ENCODE measurements at places on chromosomes 1 and 21.
A peak's percentile ranks its signal among the peaks of the same experiment; 100 is the strongest.

GRCh38 chr1:17624611-17625233 is 85.2 kb downstream of the ARHGEF10L start:
- no peak for DNase-seq

DNA sequence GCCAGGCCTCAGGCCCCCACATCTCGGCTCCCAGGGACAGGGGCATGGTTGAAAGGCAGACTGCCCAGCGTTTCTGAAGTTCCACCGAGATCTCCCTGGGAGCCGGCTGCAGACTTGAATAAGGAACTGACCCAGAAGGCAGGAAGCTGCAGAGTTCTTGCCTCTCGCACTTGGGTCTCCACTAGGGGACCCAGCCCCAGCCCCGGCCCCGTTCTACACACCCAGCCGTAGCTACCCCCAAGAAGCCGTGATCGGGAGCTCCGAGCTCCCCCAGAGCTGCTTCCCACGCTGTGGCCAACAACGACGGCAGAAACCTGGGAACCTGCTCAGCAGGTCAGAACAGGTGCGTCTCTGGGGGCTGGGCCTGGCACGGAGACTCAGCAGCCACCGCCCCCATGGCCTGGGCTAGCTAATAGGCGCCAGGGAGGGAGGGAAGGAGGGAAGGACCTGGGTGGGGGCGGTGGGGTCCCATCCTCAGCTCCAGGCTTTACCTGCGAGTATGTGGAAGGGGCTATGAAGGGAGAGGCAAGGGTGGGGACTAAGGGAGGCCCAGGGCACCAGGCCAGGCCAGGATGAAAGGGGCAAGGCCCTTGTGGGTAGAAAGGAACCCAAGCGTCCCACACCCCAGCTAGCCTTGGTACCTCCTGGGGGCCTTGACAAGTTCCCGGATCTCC is at the start of gene NECTIN4:
TSS of gene NECTIN4 (minus strand) at position 308 of the 674 bp plus-strand sequence. CDS start at position 46, 262 bp downstream.
- DNase-seq = no peak

DNA sequence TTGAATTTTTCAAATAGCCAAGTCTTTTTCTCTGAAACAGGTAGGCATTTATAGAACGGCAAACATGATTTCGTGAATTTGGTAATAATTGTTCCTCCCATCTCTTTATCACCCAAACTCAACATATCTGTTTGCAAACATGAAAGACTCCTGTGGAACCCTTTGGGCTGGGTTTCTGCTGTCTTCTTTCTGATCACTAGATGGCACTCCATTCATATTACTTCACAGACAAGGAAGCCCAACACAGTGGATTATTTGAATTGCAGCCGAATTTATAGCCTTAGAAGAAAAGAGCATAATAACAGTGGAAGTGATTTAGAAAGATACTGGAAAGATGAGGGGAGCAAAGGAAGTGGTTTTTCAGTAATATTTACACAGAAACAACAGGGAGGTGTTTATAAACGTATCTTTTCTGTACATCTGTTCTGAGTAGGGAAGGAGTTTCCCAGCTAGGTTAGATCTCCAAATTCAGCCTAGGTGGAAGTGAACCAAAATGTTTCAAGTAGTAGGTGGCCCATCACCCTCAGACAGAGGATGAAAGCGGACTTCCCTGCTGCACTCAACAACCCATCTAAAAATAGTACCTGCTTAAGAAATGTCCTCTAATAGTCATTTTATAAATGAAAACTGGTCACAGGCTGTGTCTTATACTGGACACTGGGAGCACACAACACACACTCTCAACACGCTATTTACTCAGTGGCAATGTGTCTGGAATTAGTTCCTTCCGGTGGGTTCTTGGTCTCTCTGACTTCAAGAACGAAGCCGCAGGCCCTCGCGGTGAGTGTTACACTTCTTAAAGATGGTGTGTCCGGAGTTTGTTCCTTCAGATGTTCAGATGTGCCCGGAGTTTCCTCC is 67.6 kb downstream of the MAP3K21 start:
- DNase-seq = peak; percentile 65

DNA sequence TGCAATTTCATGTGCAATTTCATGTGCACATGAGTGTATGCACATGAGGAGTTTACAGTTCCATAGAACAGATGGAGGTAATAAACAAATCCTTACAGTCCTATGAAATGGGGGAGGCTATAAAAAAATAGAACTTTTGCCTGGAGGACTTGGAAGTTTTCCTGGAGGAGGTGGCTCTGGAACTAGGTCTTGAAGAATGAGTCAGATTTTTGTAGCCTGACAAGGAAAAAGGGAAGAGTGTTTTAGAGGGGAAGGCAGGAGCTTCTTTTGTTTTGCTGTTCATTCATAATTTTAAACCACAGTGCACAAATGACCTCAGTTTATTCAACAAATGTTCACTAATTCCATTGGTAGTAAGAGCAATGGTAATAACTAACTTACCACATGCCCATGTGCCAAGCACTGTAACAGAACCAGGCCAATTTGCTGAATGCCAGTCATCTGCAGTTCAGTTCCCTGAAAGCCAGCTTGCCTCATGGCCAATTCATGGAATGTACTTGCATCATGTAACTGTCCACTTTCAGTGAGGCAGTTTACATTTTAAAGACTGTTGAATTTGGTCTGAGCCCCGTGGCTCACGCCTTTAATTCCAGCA is 2.7 kb downstream of the DIO1 start:
- no peak for DNase-seq

- no peak for DNase-seq
These were observed 47.3 kb upstream of the LYPLAL1 start for GRCh38 chr1:219126377-219126776.

- DNase-seq = no peak
These were observed 136.5 kb upstream of the KCNK1 start for GRCh38 chr1:233477359-233477758.

- DNase-seq = no peak
These were observed 35.0 kb downstream of the PARP1 start for GRCh38 chr1:226372885-226373284.

GRCh38 chr1:27045973-27046558 is 33.4 kb upstream of the TENT5B start:
- DNase-seq = peak; percentile 17

- peak; percentile 21 for DNase-seq
These were observed 15.6 kb upstream of the TTLL10 start for GRCh38 chr1:1157914-1158710.

DNA sequence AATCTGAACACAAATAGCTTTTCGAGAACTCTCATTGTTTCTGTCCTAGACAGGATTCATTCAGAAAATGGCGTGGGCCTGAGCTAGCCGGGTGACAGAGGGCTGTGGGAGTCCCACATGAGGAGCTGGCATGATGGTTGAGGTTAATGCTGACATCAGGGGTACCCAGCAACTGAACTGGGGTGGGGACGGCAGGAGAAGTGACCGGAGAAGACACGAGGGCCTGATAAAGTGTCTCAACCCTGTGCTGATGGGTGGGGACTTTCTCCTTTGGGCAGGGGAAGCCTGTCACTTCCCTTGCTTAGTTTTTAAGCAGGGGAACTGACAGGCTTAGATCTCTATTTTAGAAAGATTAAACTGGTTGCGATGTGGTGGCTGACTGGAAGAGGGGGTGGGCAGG is 14.6 kb downstream of the CHIT1 start:
- no peak for DNase-seq

DNA sequence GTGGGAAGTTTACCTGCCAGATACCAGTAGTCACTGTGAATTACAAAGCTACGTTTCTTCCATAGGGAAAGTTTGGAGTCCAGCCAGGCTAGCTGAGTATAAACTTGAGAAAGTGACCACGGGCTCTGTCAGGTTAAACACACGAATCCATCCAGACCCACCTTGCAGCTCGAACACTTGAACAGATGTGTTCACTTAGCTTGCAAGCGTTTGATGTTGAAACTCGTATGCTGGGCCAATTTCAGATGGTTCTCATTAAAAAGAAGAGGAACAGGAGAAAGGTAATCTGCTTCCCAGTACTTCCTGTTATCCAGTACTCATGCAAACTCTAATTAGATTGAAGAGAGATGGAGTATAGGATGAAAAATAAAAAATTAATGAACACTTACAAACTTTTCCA is 636.4 kb downstream of the SMYD3 start:
- DNase-seq = no peak

GRCh38 chr1:58670181-58670580 is 29.7 kb downstream of the MYSM1 start:
- no peak for DNase-seq

DNA sequence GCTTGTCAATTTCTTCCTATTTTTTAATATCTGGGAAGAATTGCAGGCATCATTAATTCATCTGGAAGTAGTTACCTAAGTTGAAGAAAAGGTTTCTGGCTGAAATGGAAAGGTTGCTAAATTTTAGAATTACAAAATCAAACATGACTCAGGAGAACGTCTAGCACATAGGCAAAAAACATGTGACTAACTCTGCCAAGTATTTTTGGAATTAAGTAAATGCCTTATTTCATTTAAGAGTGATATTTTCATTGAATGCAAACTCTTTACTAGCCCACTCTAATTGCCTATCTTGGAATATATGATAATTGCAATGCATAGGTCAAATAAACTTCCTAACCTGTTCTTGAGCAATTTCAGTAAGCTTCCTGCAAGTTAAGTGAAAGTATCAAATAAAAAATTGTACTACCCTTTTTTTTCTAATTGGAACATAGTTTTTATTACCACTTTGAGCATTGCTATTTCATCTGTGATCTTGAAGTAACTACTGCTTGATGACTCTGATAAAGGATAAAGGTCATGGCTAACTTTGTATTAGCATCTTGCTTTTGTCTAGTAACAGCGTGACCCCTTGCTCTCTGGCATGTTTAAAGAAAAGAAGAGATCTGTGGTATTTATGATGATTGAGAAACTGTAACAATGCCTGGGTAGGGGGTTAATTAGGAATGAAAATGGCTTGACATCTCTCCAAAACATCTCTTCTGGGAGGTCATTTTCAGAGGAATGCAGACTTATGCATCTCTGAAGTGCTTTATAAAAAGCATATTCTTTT is 208.3 kb upstream of the NCAM2 start:
- DNase-seq = no peak

- peak; percentile 84 for DNase-seq
These were observed 9.1 kb downstream of the ITGB2 start for GRCh38 chr21:44911384-44912157.

DNA sequence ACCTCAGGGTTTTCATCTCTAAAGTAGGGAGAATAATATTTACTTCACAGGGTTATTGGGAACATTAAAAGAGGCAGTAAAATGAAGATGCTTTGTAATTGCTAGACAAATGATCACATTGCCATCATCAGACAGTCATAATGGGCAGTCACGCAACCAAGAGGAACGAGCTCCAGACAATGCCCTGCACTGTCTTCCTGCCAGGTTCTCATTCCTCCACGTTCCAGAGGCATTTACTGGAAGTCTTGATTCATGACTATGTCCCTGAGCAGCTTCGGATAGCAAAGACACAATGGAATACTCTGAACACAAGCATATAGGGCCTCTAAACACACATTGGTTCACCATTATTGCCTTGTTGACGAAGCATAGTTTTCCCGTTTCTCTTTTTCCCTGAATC is 389.7 kb downstream of the NTNG1 start:
- DNase-seq = no peak

DNA sequence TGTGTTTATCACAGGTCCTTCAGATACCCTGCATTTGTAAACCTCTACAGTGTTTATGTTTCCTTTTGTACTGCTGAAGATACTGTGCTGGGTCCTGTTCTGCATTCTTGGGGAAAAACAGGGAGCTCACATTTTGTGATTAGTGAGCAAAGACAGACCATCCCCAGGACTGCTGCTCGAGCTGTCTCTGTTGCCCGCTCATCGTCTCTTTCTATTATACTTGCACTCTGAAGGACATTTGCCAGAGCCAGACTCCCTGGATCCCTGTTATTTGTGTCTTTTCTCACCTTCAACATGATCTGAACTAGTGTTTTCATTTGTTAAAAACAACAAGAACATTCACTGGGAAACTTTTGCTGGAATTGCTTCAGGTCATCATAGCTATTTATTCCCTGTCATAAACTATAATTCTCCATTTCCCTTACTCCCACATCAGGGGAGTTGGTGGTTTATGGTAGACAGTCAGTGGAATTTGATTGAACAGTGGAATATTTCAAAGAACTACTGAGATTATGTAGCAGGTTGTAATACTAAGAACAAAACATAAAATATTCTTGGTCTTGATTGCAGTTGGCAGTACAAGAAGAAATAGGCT is 53.0 kb downstream of the PRRX1 start:
- DNase-seq = no peak

DNA sequence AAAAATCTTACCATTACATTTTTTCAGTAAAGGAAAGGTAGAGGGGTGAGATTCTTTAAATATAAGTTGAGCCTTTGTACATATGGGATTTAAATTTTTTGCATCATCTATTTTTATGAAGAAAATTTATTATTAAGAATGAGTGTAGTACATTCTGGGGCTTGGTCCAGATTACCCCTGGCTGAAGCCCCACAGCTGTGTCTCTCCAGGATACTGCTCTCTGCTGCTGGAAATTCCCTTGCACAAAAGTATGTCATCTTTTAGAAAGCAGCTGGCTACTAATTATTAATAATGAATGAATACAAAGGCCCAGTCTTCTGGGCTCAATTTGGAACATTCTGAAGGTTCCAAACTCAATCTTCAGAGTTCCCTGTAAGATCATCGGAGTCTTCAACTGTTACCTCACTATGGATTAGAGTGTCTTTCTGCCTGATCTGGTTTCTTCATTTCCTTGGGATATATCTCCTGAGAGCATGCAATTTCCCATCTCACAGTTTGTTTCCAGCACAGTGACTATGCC is 428.6 kb upstream of the BRINP3 start:
- no peak for DNase-seq

- DNase-seq = no peak
These were observed 330.7 kb downstream of the NUF2 start for GRCh38 chr1:163652441-163652840.

GRCh38 chr1:216896146-216896545 is 172.9 kb upstream of the ESRRG start:
- DNase-seq = peak; percentile 10

DNA sequence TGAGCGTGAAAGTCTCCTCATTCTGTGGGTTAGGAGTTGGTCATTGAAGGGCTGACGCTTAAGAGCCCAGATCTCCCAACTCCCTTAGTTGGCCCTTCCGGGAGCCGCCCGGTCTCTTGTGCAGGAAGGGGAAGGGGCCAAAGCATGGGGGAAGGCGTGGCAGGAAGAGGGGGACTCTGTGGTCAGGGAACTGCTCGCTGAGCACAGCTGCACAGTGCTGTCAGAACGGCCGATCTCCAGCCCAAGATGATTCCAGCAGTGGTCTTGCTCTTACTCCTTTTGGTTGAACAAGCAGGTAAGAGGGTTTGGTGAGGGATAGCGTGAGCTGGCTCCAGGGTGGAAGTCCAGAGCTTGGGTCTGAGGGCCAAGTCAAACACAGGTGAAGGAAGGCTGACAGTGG is at the start of gene FCER1G:
TSS of gene FCER1G (plus strand) at position 220 of the 400 bp plus-strand sequence. CDS start at position 247, 27 bp downstream.
- no peak for DNase-seq

DNA sequence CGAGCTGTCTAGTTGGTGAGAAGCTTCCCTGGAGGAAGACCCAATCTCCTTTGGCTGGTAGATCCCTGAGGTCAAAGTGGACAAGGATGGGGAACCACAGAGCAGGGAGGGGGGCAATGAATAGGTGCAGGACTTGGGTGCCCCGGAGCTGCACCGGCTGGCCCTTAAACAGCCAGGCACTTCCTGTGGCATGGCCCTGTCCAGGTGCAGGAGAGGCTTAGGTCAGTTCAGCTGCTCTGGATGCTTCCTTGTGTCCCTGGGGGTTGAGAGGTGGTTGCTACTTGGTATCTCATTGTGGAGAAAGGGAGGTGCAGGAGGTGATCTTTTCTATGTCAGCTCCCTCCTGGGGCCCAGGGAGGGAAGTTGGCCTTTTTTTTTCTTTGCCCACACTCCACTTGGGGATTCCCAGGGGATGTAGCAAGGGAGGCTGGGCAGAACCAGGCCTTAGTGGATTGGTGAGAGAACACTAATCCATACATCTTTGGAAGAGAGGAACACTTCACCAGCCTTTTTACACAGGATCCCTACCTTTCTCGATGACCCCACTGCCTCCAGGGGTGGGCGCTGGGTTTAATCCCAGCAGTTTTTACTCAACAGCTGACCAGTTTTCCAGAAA is 1.2 kb upstream of the ST3GAL3 start:
- no peak for DNase-seq
